ENCODE measurements at places on chromosomes 2 and 18.

DNA sequence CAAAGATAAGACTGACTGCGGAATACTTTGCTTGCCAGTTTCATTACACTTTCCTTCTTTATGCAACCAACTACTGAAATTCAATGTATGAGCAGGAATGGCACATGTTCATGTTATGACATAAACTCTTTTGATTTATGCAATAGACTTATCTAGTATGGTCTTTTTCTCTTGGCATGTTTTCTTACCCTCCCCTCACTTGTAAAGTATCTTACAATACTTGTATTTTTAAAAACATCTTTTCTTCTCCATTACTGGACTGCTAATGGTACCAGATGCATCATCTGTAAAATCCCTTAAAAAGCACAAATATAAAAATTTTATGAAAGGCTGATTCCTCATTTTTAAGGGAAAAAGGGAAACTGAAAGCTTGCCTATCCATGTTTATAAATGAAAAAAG, 373.8 kb downstream of the ZEB2 start:
- no peak for DNase-seq

GRCh38 chr2:60215386-60215901, 338.0 kb downstream of the BCL11A start:
- no peak for DNase-seq

DNA sequence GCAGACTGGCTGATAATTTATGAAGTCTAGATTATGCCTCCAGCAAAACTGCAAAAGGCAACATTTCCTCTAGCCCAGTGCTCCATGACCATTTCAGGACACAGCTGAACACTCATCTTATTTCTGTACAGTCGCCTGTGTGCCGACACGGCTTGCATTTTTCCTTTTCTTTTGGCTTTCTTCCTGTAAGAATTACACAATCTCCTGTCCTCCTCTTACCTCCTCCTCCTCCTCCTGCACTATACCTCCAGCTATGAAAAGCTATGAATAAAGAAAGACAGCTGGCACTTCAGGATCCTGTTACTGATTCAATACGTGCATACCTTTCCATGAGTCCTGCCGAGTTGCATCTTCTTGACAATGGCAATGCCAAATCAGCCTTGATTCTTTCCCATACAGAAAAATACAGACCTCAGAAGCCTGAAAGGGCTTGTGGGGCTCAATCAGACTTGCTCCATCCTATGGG, 32.2 kb upstream of the TRIB2 start:
- DNase-seq: no peak

GRCh38 chr2:71872466-71873051, 275.1 kb downstream of the CYP26B1 start:
- no peak for DNase-seq

- no peak for DNase-seq
Observed at GRCh38 chr18:43797347-43797746, 520.1 kb upstream of the SYT4 start.

GRCh38 chr18:49178736-49179135, 228.0 kb upstream of the SMAD7 start:
- no peak for DNase-seq

GRCh38 chr2:95174031-95174542, 8.5 kb downstream of the ZNF2 start:
- DNase-seq: no peak

GRCh38 chr18:3132700-3133099, 87.1 kb downstream of the MYOM1 start:
- DNase-seq: no peak

- DNase-seq: no peak
Observed at GRCh38 chr2:39851651-39852110, 72.6 kb upstream of the THUMPD2 start.

- DNase-seq: no peak
Observed at GRCh38 chr18:63164396-63164795, 155.2 kb downstream of the BCL2 start.

GRCh38 chr18:57543560-57543959, 42.9 kb downstream of the FECH start:
- no peak for DNase-seq

DNA sequence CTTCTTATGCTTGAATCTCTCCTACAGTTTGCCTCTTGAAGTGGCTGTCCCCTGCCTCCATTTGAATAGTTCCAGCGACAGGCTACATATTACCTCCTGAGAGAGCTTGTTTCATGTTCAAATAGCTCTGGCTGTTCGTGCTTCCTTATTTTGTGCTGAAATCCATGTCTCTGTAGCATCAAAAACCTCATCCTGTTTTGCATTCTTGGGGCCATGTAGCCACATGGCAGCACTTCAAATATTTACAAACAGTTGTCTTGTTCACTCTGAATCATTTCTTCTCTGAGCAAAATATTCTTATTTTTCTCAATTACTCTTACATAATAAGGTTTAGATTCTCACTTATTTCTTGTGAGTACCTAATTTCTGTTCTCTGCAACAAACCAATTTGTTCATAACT, 1243.1 kb upstream of the NXPH2 start:
- DNase-seq: no peak

Measured in nucleus accumbens (tissue), 56 donors.